ENCODE measurements at places on chromosomes 11 and 22. TPM values are rescaled to one million over a fixed set of nuclear protein-coding genes. Genes with fewer than 3 reads are reported as not detected.

TXN2 gene
- total RNA-seq: 21.8 TPM

KRTAP5-10 gene
- total RNA-seq: not detected

ACCS gene
- 28.9 TPM for total RNA-seq

RPS13 gene
- total RNA-seq: 660 TPM

DGCR6 gene
- total RNA-seq: 7.1 TPM

MUC5AC gene
- total RNA-seq: 0.16 TPM

VEGFB gene
- total RNA-seq: 61.7 TPM

TRPM5 gene
- total RNA-seq: 0.11 TPM

WNT11 gene
- 6.9 TPM for total RNA-seq

SCN3B gene
- 38.5 TPM for total RNA-seq

RAG1 gene
- total RNA-seq: 0.93 TPM

PIWIL4 gene
- total RNA-seq: 13.1 TPM

AIFM3 gene
- total RNA-seq: 26.3 TPM

COMT gene
- total RNA-seq: 168 TPM

MYEOV gene
- not detected for total RNA-seq

MYOD1 gene
- 2.4 TPM for total RNA-seq

TPBGL gene
- not detected for total RNA-seq

NOX4 gene
- total RNA-seq: 8.2 TPM

ATF4 gene
- 157 TPM for total RNA-seq

ARL14EP gene
- total RNA-seq: 129 TPM

OR51B2 gene
- 0.44 TPM for total RNA-seq

SPI1 gene
- 5.4 TPM for total RNA-seq

SLC2A11 gene
- 33.2 TPM for total RNA-seq

PPP2R5B gene
- 23.0 TPM for total RNA-seq

RIMBP3B gene
- 0.60 TPM for total RNA-seq

CACNA1I gene
- 1.9 TPM for total RNA-seq

OR52E6 gene
- not detected for total RNA-seq

ADM2 gene
- total RNA-seq: 1.5 TPM

KRTAP5-4 gene
- total RNA-seq: not detected
